ENCODE measurements at places on chromosomes 1 and 21. TPM values are rescaled to one million over a fixed set of nuclear protein-coding genes. Genes with fewer than 3 reads are reported as not detected.

Gene PROX1
- total RNA-seq: 0.32 TPM

Gene CYP4A22
- total RNA-seq: not detected

Gene PRAMEF18
- not detected for total RNA-seq

Gene VPS13D
- 7.8 TPM for total RNA-seq

Gene LCE3E
- total RNA-seq: 0.12 TPM

Gene ZNF281
- 43.3 TPM for total RNA-seq

Gene FDPS
- total RNA-seq: 164 TPM

Gene CRP
- total RNA-seq: not detected

Gene ZC3H12A
- total RNA-seq: 53.4 TPM

Gene SH2D5
- 12.2 TPM for total RNA-seq

Gene TINAGL1
- total RNA-seq: 0.55 TPM

Gene MEF2D
- 30.3 TPM for total RNA-seq
